Stimulated activated CD8-positive, alpha-beta memory T cell treated with anti-CD3 and anti-CD28 coated beads, Interleukin-2, amount 100 ng/mL, for 1 hour (primary cell): ENCODE measurements at places on chromosomes 7 and 10.

DNA sequence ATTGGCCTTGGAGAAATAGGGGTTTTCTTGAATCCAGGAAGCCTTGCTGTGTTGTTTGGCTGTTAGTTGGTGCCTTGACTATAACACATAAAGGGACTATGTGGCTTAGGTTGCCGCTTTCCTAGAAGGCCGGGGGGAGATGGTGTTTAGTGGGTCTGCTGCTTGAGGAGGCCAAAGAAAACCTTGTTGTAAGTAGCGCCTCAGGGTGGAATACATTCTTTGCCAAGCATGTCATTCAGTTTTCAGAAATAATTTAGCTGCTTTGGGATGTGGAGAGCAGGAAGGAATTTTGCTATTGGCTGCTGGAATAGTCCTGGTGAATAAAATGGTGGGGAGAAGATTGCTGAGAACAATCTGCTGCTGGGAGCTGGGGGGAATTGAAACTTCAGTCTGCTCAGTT is 132.9 kb upstream of the WNT16 start:
- no peak for DNase-seq

- DNase-seq, result no peak
These were observed 138.5 kb downstream of the LRRC4 start for GRCh38 chr7:127892488-127893314.

DNA sequence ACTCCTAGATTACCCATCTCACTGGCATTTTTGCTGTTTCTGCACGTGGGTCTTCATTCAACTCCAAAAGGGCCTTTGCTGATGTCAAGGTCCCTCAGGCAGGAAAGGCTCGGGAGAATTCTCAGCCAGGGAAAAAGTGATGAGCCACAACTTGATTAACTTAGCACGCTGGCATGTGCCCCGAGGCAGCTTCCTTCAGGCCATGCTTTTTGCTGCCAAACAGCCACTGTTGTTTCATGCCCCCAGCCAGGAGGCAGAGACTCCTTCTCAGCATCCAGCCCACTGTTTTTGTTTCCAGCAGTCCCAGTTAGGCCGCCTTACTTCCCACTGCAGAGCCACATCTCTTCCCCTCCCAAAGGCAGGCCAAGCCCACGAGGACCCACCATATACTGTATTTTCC is 266.5 kb upstream of the YAE1 start:
- no peak for DNase-seq

GRCh38 chr10:12962556-12962955 is 39.0 kb downstream of the CCDC3 start:
- DNase-seq, result no peak
